Right renal pelvis (tissue), 4 donors: ENCODE measurements at places on chromosomes 11 and 22.
A peak's percentile ranks its signal among the peaks of the same experiment; 100 is the strongest.

DNA sequence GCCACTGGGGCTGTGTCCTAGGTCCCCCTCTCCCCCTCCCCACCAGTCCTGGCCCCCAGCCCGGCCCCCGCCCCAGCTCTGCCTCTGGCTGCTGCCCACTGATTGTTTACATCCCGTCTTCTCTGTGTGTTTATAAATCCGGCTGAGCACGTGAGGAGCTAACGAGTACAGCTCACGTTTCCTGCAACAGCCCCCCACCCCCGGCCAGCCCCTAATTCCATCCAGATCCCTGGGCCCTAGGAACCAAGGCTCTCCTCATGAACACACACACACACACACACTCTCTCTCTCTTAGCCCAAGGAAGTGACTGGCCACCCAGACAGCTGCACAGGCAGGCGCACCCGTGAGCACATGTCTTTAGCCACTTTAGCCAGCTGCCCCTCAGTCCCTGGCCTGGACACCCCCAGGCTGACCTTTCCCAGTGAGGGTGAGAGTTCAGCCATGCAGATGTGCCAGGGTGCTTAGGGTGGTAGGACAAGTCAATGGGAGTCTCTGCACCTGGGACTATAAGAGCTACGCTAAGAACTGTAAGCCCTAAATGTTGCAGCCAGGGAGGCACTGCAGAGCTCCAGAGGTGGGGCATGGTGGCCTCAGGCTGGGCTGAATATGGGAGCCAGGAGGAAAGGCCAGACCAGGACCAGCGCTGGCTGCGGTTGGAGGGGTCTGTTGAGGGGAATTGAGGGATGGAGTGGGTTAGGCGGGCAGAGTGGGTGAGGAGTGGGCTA, 2.9 kb downstream of the CLCF1 start:
- DNase-seq: no peak

DNA sequence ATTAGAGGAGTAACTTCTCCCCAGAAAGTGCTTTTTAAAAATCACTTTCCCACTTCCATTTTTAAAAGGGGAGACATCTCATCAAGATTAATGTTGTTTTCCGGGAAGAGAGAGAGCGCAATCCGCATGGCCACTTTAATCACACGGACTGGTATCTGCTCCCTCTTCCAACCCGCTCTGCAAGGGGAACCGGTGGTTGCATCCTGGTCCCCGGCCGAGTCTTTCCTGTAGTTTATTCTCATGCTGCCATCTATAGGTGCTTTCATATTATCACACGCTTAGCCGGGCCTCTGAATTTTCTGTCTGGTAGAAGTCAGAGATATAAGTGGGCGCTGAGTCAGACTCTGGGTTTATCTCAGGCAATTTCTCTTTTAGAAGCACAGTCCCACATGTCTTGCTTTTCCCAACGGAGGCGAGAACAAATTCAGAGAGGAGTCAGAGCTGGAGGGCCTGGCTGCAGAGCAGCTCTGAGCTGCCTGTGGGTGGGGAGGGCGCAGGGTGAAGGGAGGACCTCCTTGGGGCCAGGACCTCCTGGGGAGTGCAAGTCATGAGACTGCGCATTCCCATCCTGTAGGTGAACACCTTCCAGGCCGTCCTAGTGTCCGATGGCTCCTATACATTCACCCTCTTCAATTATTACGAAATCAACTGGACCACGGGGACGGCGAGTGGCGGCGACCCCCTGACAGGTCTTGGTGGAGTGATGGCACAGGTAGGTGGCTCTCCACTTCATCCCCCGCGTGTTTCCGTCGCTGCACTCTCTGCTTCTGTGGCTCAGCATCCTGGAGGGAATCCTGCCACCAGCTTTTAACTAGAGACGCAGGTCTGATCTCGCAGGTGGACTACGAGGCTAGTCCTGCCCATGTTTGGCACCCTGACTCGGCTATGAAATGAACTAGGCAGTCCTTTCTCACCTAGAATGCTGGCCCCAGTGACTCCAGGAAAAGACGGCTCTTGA, 11.7 kb downstream of the TECTA start:
- DNase-seq: peak; percentile 39

- DNase-seq: no peak
Observed at GRCh38 chr11:74037309-74037708, 28.4 kb upstream of the UCP3 start.

GRCh38 chr11:68798221-68798813, 43.4 kb downstream of the CPT1A start:
- no peak for DNase-seq

DNA sequence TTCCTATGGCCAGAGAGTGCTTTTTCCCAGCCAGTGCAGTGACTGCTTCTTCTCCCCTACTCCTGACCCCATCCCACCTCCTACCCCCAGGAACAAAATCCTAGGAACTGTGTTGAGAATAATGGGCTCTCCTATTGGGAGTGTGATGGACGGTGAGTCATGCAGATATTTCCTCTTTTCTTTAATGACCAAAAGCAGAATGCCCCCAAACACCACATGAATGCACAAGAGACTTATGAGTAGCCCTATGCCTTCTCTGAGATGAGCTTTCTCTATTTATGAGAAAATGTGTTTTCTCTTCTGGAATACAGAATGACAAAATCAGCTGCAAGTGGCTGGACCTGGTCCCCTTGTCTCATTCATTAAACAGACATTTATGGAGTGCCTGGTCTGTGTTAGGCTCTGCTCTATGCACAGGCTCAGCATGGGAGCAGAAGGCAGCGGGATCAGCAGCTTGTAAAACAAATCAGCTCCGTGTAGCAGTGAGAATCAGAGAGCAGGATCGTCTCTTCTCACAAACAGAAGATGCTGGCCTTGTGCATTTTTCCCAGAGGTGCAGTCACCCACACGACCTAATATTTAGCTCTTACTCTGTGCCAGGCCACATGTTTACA, 47.5 kb upstream of the GALNT18 start:
- no peak for DNase-seq

DNA sequence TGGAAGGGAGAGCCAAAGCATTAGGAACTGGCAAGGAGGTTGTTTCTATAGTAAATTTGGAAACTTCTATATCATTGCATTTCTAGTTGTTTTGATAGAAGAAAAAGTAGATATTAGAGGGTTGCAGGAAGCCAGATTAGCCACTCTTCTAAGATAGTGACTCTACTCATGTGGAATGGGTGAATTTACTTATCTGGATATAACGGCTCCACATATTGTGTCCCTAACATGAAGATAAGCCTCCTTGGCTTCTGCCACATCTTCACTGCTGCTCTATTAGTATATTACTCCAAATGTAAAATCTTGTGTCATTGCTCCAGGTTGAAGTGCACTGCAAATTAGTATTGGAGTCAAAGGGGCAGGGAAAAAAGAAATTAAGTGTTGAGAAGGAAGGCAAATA, 283.3 kb downstream of the CASP12 start:
- no peak for DNase-seq

GRCh38 chr11:1230456-1231395, 7.9 kb downstream of the MUC5B start:
- DNase-seq: no peak

DNA sequence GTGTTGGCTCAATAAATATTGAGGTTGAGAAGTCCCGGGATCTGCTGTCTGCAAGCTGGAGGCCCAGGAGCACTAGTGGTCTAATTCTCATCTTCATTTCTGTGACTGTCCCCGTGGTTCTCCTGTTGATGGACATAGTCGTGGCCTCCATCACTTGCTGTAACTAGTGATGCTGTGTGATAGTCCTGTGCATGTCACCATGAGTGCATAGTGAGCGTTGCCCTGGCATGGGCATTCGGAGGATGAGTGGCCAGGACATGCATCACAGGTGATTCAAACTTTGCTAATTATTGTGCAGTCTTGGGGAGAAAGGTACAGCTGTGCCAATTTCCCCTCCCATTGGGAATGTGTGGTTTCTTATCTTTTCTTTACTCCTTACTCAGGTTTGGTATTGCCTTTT, 902.2 kb downstream of the BRD1 start:
- DNase-seq: no peak
